ENCODE measurements at places on chromosomes 1 and 21.

DNA sequence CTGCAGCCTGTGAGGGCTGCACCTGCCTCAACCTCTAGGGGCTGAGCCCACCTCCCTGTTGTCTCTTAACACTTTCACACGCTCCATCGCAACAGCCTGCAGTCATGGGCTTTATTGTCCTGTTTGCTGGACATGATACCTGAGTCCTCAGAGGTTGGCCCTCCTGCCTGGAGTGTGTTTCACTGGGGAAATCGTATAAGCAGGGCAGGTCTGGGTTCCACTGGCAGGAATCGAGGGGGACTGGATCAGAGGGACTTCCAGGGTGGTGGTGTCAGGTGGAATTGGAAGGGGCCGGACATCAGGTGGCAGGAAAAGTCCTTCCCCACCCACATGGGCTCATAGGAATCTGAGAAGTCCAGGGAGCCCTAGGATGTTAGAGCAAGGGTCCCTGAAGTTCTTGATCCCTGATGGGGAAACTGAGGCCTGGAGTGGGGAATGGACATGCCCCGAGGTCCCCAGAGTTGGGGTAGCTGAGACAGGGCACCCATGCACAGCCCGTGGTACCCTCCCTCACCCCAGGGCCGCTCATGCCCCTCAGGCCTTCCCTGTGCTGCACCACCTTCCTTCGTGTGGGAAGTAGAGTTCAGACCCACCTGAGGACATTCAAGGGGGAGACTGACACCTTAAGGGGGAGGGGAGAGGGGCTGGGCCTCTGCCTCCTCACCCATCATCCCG, 66.6 kb downstream of the PIK3CD start:
- DNase-seq, result no peak

GRCh38 chr1:34858901-34859445, 576 bp downstream of the SMIM12 start:
- no peak for DNase-seq

- DNase-seq, result no peak
Observed at GRCh38 chr1:51316846-51317120, 13.6 kb downstream of the TTC39A start.

DNA sequence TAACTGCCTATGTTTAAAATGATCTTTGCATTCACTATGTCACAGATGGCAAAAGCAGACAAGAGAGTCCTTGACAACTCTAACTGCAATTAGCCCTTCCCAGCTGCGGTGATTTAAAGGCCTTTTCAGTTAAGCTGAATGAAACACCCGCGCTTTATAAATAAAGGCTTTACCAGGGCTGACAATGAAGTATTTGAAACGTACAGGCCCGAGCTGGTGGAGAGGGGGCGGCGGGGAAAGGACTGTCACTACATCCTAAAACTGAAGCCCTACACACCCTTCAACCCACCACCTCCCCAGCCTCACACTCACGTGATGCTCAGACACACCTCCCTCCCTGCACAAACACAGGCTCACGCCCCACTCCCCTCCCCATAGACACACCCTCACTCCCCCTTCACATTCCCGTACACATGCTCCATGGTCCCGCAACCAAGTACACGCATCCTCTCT, 45.5 kb downstream of the GRIK3 start:
- no peak for DNase-seq

- no peak for DNase-seq
Observed at GRCh38 chr1:158011714-158012113, 18.3 kb downstream of the KIRREL1 start.

DNA sequence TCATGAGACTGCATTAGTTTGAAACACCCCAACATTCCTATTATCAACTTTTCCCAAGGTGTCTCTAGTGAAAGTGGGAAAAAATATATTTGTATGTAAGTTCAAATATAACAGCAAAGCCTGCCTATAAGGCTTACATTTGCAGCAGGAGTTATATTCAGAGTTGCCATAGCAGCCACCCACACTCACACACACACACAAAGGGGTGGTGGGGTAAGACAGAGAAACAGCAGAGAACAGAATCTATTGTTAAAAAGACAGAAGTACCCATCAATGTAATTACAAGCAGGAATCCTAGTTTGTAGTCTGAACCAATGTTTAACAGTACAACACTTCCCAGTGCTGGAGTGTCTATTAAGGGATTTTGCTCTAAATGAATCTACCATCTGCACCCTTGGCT, 55.0 kb downstream of the PLPPR5 start:
- DNase-seq, result no peak

- DNase-seq, result no peak
Observed at GRCh38 chr1:246893191-246893939, 38.4 kb downstream of the AHCTF1 start.

DNA sequence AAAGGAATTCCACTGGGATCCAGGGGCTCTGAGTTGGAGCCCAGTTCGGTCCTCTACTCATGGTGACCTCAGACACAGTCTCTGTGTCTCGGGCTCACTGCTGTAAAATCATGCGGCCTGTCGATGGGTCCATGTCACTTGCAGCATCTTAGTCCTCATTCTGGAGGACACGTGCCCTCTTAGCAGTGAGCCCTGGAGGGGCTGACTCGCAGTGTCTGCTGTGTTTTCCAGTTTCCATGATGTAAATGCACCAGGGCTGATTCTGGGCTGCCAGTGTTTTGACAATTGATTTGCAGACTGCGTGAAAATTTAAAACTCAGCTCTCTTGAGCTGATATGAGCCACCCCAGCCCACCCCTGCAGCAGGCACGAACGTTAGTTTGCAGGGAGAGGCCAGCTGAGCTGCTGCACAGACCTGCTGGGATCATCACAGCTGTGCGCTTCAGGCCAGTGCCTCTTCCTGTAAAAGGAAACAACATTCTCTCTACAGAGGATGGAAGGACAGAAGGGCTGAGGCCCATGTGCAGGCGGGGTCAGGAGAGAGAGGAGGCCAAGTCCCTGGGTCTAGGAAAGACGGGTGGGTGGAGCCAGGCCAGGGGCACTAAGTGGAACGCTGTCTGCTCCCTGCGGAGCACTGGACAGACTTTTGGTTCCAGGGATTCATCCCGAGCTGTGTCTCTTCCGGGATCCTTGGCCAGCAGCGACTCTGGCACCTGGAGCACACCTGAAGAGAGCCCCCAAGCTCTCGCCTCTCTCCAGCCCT, 42.6 kb downstream of the RSPH1 start:
- DNase-seq, result no peak

DNA sequence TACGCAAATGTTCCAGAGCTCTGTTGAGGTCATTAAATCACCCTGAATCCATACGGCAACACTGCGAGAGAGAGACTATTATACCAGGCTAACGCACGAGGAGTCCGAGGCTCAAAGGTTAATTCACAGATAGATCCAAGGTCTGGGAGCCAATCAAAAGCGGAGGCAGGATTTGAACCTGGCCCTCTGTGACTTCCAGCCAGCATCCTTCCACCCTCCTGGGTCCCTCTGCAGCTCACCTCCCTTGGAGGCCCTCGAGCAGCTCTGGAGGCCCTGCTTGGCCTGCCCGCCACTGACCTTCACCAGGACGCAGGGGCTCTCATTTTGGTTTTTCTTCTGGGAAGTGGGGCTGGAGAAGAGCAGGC, 42.1 kb downstream of the KIAA1614 start:
- no peak for DNase-seq

DNA sequence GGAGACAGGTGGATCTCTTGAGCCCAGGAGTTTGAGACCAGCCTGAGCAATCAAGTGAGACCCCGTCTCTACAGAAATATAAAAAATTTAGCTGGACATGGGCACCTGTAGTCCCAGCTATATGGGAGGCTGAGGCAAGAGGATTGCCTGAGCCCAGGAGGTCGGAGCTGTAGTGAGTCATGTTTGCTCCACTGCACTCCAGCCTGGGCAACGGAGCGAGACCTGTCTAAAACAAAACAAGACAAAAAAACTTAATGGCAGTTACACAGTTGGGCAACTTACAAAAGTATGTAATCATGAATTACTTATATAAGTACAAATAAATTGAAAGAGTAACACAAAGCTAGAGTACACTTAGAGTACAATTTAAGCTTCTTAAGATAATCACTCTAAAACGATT, 25.2 kb downstream of the RC3H1 start:
- DNase-seq, result no peak

DNA sequence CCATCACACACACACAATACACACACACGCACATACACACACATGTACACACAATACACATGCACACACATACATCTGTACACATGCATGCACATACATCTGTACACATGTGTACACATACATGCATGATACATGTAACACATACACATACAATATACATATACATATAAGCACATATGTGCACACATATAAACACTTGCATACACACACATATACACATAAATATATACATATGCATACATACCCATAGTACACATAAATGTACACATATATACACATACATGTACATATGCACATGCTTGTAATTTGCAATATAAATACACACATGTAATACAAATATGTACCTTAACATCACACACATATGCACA, 282.6 kb upstream of the VAMP3 start:
- no peak for DNase-seq

DNA sequence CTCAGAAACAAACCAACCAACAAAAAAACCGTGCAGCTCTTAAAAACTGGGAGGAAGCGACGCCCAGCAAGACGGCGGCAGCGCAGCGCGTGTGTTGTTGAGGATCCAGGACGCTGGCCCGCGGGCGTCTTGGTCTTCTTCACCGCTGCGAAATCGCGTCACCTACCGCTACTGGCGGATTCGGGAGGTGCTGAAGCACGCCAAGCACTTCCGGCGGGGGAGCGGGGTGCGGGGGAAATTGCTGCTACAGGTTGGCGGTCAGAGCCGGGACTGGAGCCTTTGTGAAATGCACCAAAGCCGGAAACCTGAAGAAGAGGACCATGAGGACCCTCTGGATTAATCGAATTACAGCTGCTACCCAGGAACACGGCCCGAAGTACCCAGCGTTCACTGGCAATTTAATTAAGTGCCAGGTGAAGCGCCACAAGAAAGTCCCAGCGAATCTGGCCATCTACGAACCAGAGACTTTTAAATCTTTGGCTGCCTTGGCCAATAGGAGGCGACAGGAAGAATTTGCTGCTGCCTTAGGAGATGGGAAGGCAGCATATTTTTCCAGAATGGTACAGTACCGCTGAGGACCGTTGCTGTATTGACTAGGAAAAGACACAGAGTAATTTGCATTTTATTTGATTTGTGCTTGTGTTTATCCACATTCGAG, 11.9 kb upstream of the RIPPLY3 start:
- DNase-seq, result peak; percentile 81

DNA sequence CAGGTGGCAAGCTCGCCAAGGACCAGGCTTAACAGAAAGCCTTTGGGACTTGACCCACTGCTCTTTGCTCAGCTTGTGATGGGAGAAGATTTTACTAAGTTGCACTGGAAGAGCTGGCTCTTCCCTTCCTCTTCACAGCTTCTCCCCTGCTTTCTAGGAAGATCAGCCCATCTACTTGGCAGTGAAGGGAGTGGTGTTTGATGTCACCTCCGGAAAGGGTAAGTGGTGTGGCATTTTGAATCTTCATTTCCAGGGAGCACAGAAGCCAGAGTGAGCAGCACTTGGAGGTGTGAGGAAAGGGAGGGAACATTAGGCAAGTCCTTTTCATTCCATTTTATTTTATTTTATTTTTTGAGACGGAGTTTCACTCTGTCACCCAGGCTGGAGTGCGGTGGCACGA, 9.7 kb downstream of the NENF start:
- no peak for DNase-seq

- DNase-seq, result no peak
Observed at GRCh38 chr1:191662746-191663145, 495.5 kb upstream of the RGS18 start.

DNA sequence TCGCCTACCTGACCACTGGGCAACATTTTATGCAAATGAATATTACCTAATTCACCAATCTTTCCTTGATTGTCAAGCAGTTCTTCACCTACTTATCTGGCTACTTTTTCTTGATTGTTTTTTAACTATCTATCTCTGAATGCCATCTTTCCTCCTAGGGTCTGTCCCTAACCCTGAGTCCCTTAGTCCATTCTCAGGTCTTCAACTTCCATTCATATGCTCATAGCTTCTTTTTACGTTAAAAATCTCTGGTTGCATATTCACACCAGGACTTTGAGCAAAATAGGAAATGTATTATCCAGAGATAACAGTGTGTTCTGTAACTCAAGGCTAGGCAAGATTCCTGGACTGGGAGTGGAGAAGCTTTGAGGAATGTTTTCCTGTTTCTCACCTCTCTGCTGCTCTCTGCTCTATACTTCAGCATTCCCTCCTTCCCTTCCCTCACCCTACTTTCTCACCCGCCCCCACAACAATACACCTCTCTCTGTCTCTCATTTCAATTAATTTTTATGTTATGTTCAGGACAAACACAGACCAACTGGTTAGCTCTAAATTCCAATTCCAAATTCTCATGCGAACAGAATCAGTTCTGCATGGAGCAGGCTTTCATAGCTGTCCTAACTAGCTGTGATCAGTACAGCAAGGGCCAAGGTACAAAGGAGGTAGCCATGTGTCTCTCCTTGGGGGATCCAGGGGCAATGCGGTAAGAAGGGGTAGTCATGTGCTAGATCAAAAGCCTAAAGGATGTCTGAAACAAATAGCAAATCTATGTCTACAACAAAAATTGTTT, 278.4 kb downstream of the USH2A start:
- DNase-seq, result no peak

DNA sequence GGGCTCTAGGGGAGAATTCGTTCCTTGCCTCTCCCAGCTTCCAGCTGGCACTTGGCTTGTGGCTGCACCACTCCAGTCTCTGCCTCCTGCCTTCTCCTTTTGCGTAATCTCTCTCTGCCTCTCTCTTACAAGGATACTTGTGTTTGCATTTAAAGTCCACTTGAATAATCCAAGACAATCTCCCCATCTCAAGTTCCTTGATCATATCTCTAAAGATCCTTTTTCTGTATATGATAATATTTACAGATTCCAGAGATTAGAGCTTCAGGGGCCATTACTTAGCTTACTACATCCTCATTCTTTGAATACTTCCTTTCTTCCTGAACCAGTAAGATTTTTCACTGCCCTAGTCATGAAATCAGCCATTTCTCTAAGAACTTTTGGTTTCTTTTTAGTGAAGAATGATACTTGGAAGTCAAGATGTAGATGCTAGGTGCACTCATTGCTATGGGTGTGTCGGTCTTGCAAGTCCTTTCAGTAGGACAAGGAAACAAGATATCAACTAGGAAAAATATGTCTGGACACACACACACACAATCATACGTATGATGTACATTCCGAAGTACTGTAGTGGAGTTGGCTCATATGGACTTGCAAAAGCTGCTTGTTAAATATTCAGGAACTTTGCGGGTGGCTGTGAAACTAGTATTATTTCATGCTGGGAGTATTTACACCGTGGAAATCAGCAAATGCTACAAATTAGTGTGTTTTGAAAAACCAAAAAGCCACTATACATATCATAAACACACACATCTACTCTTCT, 20.8 kb upstream of the RLF start:
- no peak for DNase-seq

GRCh38 chr1:151611832-151612500, at the start of gene SNX27:
SNX27 (plus strand) TSS chr1:151612050; CDS start chr1:151612202, 152 bp downstream.
- DNase-seq, result peak; percentile 84

DNA sequence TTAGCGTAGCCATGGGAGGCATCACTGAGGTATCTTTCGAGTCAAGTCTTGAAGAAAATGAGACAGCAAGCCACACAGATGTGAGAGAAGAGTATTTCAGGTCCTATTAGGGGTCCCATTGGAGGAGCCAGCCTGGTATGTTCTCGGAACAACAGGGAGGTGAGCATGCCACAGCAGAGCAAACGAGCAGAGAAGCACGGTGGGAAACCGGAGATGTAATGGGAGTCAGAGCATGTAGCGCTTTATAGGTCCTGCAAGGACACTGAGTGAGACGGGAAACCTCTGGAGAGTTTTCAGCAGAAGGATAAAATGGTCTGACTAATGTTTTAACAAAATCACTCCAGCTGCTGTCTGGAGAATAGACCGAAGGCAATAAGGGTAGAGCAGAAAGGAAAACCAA, 15.9 kb downstream of the H3-3A start:
- DNase-seq, result no peak

GRCh38 chr21:44764319-44765230, 37.0 kb downstream of the UBE2G2 start:
- DNase-seq, result no peak
